ENCODE measurements at places on chromosomes 16 and 17.
A peak's percentile ranks its signal among the peaks of the same experiment; 100 is the strongest.

- no peak for DNase-seq
These were observed 61.4 kb downstream of the NXN start for GRCh38 chr17:917941-918740.

- no peak for DNase-seq
These were observed 1.7 kb upstream of the NPIPB7 start for GRCh38 chr16:28473714-28474265.

GRCh38 chr16:75614066-75614897 is 8.8 kb downstream of the ADAT1 start:
- no peak for DNase-seq

GRCh38 chr16:62022688-62023087 is 13.6 kb downstream of the CDH8 start:
- DNase-seq = no peak

- DNase-seq = no peak
These were observed 206.4 kb downstream of the KATNIP start for GRCh38 chr16:27756206-27756970.

GRCh38 chr17:62824290-62825131 is 16.4 kb upstream of the MARCHF10 start:
- DNase-seq = no peak

DNA sequence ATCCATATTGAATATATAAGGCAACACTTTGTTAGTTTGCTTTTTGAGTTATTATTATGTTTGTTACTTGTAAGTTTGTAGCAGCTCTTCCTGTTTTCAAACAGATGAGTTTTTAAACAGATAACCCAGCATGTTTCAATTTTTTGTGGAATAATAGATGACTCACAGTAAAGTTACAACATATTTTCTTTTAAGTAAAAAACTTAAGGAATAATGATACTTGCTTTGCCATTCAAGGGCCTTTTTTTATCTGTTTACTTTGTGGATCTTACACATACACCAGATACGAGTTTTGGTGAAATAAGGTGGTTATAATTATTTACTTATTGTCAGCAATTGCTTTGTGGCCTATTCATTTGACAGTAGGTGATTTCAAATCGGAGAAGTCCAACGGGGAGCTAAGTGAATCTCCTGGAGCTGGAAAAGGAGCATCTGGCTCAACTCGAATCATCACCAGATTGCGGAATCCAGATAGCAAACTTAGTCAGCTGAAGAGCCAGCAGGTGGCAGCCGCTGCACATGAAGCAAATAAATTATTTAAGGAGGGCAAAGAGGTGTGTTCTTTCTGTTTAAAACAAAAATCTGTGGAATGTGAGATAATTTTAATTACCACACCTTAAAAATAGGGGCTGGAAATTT is 66.3 kb downstream of the BPTF start:
- peak; percentile 79 for DNase-seq

DNA sequence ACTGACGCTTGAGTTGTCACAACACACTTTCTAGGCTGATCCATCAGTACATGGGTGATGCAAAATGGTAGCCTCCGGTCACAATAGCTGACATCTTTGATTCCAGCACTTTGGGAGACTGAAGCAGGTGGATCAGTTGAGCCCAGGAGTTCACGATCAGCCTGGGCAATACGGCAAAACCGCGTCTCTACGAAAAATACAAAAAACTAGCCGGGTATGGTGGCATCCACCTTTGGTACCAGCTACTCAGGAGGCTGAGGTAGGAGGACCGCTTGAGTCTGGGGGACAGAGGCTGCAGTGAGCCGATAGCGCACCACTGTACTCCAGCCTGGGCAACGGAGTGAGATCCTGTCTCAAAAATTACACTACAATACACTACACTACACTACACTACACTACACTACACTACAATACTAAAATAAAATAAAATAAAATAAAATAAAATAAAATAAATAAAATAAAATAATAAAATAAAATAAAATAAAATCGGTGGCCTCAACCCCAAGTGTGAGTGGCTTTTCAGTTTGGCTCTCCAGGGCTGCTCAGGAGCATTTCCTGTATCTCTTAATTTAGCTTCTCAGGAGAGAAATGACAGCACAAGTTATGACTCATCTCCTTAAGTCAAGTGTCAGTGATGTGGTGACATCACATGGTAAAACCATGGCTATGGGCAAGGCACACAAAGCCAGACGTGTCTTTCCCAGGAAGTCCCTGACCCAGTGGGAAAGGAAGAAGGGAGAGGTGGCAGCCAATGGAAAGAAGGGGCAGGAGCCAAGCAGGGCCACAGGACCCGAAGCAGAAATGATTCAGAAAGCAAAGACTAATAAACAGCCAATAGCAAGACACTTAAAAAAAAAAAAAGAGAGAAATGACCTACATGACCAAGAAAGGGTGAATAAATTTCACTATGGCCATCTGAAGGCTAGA is 75.3 kb upstream of the TBC1D3K start:
- peak; percentile 17 for DNase-seq

DNA sequence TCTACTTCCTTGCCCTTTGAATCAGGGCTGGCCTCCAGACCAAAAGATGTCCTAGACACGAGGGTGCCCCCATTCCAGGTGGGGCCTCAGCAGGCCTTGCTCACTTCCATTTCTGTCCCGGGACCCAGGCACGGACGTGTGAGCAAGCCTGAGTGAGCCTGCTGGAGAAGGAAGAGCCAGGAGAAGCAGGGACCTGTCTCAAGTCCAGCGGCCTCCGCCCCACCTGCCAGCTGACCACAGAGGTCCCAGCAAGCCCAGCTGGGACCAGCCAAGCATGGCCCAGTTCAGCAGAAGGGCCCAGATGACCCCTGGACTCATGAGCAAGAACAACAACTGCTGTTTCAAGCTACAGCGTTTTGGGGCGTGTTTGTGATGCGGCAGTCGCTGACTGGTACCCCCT is 24.7 kb downstream of the RBFOX3 start:
- DNase-seq = no peak

GRCh38 chr16:71214746-71215381 is 15.7 kb downstream of the HYDIN start:
- no peak for DNase-seq

GRCh38 chr16:6891496-6891895 is 441.1 kb upstream of the RBFOX1 start:
- no peak for DNase-seq

DNA sequence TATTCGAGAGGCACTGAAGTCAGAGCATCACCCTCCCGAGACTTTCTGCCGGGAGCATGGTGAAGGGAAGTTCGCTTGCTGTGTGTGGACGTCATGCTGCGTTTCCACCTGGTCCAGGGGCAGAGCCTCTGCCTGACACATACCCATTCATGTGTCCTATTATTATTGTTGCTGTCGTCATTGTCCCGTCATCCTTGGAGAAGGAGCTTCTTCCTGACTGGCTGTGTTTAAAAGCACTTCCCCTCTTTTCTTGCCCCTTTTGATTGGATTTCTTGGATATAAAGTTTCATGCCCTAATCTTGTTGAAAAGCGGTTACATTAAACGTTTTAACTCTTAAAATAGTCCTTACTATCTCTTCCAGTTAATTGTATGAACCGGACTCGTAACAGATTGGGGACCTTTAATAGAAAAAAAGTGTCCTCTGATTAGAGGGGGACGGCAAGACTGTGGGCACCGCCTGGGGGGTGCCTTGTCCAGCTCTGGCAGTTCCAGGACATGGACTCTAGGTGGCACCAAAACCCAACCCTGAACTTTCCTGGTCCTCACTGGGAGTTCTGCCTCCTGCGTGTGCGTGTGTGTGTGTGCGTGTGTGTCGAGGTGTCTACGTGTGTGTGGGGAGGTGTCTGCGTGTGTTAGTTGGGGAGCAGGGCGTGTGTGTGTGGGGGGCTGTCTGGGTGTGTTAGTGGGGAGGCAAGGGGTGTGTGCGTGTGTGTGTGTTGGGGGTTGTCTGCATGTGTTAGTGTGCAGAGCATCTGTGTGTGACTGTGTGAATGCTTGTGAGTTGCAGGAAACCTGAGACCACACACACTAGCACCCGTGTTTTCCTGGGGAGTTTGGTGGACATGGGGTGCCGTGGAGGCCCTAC is 133.3 kb upstream of the CIBAR2 start:
- DNase-seq = peak; percentile 78

DNA sequence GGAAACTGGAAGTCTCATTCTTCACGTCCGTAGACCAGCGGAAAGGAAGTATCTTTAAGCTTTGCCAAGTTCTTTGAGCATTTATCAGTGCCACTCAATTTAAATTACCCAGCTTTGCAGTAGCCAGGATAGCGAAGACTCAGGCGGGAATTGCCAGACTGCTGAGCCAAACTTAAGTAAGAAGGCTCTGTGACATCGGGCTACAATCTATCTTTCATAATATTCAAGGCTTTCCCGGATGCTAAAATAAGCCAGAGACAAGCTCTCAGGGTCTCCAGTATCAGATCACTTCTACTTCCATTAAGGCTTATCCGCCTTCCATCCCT is 436 bp upstream of the BRIP1 start:
- DNase-seq = no peak

DNA sequence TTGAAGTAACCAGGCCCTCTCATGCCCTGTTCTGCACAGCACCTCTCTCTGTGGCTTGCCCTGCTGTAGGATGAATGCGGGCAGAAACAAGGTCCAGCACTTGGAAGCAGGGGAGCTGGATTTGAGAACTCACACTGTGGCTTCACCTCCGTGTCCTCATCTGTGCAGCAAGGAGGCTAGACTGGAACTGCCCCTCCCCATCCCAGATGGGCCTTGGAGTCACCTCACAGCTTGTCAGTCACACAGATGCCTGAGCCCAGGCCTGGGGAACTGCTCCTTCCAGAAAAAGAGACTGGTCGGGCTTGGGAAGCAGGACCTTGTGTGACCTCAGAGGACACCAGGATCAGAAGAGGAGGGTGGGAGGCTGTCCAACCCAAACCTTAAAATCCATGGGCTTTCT is 180.8 kb downstream of the CCT6B start:
- no peak for DNase-seq

DNA sequence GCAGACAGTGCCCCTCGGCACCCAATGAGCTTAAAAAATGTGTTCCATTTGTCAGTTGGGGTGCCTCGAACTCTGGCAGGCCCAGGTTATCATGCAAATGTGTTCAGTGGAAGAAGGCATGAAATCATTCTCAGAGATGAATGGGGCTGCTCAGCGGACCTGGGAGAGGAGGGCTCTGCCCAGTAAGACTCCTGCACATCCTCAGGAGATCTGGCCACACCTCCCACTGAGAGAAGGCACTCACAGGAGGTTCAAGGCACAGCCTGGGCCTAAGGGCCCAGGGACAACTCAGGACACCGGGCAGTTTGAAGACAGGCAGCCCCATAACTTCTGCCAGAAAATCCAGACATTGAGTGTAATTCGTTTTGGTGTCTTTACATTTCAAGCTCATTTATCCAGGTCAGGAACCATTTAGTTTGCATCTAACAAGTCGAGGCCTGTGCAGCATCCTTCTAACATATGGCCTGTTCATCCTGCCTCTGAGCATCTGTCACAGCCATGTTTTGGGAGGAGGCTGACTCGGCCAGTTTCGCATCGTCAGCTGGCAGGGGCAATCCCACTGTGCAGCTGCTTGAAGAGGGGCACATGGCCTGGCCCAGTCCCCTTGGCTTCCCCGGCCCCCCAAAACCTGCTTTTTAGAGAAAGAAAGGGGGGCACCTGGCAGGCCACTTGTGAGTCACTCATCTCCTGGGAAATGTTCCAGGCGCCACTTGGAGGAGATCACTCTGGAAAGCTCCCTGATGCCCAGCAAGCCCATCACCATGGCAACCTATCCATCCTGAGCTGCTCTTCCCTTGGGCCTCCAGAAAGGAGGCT is 31.2 kb upstream of the BCAR1 start:
- DNase-seq = peak; percentile 77

DNA sequence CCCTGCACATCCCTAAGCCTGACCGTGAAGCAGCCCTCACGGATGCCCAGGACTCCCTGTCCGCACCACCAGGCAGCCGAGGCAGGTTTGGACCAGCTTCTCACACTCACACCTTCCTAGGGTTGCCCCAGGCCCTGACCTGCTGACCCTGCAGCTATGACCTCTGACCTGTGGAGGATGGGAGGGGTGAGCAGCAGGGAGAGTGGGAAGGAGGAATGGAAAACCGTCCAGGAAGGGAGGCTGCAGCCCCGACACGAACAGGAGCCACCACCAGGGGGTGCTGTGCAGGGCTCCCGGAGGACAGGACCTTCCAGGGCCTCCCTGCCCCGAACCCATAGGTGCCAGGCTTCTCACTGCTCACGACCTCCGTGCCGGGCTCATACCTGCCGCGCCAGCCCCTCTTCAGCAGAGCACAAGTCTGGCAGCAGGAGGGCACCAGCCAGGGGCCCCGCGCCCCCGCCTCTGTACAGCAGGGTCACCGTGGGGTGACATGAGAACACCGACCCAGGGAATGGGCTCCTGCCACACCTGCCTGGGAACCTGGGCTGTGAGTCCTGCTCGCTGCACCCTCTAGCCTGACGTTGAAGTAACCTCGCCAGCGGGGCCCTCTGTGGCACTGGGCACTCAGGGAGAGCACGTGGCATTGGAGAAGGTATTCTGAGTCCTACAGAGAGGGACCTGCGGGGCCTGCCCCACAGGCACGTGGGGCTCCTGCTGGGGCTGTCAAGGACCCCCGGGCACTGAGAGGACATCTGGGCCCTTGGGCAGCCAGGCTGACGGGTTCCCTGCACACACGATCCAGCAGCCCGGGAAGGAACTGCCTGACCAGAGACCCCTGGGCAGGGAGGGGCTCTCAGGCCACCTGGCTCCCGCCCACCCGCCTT is 37.6 kb downstream of the CTU2 start:
- peak; percentile 90 for DNase-seq

- no peak for DNase-seq
These were observed 231.1 kb downstream of the UTP18 start for GRCh38 chr17:51491416-51491815.

DNA sequence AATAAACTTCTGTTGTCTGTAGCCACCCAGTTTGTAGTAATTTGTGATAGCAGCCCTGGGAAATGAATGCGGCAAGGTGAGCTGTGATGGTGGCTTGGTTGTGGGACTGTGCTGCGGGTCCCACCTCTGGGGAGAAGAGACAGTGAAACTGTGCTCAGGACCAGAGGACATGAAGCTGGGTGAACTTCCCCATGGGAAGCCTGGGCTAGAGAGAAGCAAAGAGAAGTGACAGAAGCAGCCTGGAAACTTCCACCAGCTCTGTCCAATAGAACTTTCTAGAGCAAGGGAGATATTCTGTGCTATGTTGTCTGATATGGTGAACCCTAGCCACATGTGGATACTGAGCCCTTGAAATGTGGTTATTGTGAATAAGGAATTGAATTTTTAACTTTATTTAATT is 51.5 kb upstream of the EMP2 start:
- no peak for DNase-seq

- DNase-seq = no peak
These were observed 60.2 kb downstream of the WSB1 start for GRCh38 chr17:27354051-27354490.

DNA sequence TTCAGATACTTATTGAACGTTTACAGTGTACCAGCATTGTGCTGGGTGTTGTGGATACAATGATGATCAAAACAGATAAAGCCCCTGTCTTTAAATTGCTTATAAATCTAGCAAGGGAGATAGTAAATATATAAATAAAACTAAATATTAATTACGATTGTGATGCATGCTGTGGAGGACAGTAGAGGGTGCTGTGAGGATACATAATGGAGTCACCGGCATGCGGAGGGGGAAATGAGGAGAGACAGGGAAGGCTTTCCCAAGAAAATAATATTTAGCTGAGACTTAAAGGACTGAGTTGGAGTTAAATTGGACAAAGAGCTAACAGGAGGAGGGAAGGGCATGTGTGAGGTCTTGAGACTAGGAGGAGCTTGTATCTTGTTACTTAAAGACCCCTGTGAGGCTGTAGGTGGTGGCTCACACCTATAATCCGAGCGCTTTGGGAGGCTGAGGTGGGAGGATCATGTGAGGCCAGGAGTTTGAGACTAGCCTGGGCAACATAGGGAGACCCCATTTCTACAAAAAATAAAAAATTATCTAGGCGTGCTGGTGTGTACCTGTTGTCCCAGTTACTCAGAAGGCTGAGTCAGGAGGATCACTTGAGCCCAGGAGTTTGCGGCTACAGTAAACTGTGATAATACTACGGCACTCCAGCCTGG is 2.4 kb downstream of the DHRS7B start:
- peak; percentile 61 for DNase-seq
